ENCODE measurements at places on chromosomes 5 and 9.
A peak's percentile ranks its signal among the peaks of the same experiment; 100 is the strongest.

- no peak for DNase-seq
Measured at GRCh38 chr5:94674490-94675382, 56.3 kb downstream of the SLF1 start.

DNA sequence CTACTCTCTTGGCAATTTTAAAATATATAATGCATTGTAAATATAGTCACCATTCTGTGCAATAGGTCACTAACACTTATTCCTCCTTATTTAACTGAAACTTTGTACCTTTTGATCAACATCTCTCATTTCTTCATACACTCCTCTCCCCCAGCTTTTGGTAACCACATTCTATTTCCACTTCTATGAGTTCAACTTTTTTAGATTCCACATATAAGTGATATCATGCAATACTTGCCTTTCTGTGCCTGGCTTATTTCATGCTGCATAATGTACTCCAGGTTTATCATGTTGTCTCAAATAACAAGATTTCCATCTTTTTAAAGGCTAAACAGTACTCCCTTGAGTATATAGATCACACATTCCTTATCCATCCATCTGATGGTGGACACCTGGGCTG lies 188.8 kb downstream of the NXNL2 start:
- no peak for DNase-seq

DNA sequence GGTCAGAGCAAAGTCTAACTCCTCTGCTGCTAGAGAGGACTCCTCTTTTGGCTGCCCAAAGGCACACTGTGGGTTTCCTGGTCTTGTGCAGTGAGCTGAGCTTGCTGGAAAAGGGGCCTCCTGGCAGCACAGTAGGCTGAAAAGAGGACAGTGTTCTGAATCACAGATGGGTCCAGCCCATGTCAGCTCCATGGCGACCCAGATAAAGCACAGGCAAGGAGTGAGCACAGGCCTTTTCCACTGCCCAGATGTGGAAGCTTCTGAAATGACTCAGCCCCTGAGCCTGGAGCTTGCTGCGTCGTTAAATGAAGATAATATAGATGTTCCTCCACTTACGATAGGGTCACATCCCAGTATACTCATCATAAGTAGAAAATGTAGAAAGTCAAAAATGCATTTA lies 8.1 kb downstream of the CCDC180 start:
- no peak for DNase-seq

DNA sequence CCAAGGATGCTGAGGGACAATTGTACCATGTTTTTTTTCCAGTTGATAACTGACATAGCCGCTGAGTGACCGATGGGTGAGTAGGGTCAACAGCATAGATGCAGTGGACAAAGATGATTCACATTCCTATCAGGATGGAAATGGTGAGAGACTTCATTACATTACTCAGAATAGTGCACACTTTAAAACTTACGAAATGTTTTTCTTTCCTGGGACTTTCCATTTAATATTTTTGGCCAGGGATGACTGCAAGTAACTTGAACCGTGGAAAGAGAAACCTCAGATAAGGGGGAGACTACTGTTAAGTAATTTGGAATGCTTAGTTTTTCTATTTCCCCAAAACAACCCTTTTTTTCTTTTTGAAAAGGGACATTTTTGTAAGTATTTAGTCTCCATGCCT lies 3.0 kb upstream of the TUSC1 start:
- DNase-seq, result no peak

- no peak for DNase-seq
Measured at GRCh38 chr5:81760521-81760920, 9.6 kb upstream of the SSBP2 start.

DNA sequence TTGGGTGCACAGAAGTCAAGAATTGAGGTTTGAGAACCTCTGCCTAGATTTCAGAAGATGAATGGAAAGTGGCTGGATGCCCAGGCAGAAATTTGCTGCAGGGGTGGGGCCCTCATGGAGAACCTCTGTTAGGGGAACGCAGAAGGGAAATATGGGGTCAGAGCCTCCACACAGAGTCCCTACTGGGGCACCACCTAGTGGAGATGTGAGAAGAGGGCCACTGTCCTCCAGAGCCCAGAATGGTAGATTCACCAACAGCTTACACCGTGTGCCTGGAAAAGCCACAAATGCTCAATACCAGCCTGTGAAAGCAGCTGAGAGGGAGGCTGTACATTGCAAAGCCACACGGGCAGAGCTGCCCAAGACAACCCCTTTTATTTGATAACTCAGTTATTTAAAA lies 383.5 kb downstream of the TLE4 start:
- DNase-seq, result no peak

- DNase-seq, result no peak
Measured at GRCh38 chr9:4517274-4517673, 27.0 kb downstream of the SLC1A1 start.

DNA sequence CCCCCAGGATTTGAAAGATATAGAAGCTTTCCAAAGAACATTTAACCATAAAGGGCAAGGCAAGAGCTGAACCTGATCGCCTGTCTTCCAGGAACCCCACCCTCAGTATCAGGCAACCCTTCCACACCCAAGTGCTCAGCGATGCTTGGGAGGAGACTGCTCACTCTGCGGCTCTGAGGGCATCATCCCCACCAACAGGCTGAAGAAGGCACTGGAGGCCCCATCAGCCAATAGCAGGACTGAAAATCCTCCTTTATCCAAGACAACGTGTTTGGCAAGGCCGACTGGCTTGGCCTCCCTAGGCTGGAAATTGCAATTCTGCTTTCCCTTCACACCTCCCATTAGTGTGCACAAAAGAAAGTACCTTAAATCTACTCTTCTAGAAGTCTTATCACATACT lies 1.4 kb upstream of the PPP2CA start:
- DNase-seq, result no peak

GRCh38 chr9:123450996-123451395 lies 95.0 kb downstream of the CRB2 start:
- DNase-seq, result no peak

DNA sequence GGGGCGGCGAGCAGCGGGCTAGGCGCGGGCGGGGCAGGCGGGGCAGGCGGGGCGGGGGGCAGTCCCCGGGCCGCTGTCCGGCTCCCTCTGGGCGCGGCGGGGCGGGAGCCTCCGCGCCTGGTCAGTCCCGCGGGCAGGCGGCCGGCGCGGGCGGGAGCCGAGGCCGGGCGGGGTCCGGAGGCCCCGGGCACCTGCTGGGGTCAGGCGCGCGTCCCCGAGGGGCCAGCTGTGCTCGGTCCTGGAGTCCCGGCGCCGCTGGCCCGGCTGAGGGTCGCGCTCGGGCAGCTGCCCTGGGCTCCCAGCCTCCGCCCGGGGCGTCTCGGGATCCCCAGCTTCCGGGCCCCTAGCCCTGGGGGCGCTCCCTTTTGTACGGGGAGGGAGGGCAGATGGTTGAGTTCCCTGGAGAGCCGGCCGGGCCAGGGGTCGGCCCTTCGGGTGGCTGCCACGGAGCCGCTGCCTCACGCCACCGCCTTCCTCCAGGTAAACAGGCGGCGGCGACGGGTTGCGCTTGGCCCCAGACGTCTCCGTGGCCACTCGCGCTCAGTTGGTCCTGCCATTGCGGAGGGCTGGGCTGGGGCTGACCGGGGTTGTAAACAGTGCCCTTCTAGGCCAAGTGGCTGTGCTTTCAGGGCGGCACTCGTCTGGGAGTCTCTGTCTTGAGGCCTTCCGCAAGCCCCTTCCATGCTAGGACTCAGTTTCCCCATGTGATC lies 473 bp downstream of the ZBTB34 start:
- DNase-seq, result peak; percentile 13

GRCh38 chr5:79955356-79955895 lies 35.6 kb downstream of the MTX3 start:
- DNase-seq, result no peak

DNA sequence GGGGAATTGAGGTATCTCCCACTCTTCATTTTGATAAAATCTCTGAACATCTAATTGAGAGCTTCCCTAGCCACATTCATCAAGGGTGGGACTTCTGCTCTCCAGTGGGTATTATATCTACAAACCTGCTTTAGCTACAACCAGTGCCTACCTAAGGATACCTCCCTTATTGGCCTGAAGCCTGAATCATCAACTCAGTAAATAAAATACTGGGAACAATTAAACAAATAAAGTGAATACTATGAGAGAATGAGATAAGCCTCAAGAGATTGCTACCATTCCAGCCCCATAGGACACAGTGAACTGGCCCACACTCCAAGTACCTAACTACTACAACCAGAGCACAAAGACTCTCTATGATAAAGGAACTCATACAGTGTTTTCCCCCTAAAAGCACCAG lies 47.4 kb upstream of the IL12B start:
- DNase-seq, result no peak

GRCh38 chr5:135476615-135477581 lies 24.7 kb upstream of the TIFAB start:
- DNase-seq, result no peak

- DNase-seq, result no peak
Measured at GRCh38 chr5:18799482-18800128, 1165.3 kb downstream of the TAF11L14 start.

All from CD4-positive, alpha-beta T cell treated with Interleukin-6 for 4 hours (primary cell).